ENCODE measurements at places on chromosomes 2 and 18. TPM values are rescaled to one million over a fixed set of nuclear protein-coding genes. Genes with fewer than 3 reads are reported as not detected.

Gene PDE1A
- polyA plus RNA-seq, result 12.1 TPM

Gene RASGRP3
- polyA plus RNA-seq, result 32.1 TPM

Gene IL18RAP
- polyA plus RNA-seq, result 1.3 TPM

Gene WDR54
- 32.5 TPM for polyA plus RNA-seq

DNA sequence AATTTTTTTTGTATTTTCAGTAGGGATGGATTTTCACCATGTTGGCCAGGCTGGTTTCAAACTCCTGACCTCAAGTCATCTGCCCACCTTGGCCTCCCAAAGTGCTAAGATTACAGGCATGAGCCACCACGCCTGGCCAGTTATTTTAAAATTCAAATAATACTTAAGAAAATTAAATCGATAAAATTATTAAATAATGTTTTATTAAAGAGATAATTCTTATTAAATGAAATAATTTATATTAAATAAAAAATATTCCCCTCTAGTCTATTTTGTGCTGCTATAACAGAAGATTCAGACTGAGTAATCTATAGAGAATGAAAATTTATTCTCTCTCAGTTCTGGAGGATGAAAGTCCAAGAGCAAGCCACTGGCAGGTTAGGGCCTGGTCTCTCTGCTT lies 61.2 kb downstream of the PDK1 start:
- no peak for DNase-seq

GRCh38 chr2:49226360-49226759 lies 72.0 kb upstream of the FSHR start:
- no peak for DNase-seq

GRCh38 chr2:28567061-28567471 lies 71.2 kb downstream of the PLB1 start:
- DNase-seq, result no peak

- DNase-seq, result no peak
Observed at GRCh38 chr2:202290316-202290715, 24.8 kb downstream of the NOP58 start.

- no peak for DNase-seq
Observed at GRCh38 chr2:22947741-22948140, 437.2 kb upstream of the KLHL29 start.

GRCh38 chr18:59055345-59056032 lies 84.2 kb upstream of the SEC11C start:
- no peak for DNase-seq

- DNase-seq, result no peak
Observed at GRCh38 chr2:88832992-88833389, 141.5 kb downstream of the RPIA start.

- no peak for DNase-seq
Observed at GRCh38 chr2:152415796-152416195, 80.8 kb downstream of the FMNL2 start.
